ENCODE measurements at places on chromosomes 2 and 18.

DNA sequence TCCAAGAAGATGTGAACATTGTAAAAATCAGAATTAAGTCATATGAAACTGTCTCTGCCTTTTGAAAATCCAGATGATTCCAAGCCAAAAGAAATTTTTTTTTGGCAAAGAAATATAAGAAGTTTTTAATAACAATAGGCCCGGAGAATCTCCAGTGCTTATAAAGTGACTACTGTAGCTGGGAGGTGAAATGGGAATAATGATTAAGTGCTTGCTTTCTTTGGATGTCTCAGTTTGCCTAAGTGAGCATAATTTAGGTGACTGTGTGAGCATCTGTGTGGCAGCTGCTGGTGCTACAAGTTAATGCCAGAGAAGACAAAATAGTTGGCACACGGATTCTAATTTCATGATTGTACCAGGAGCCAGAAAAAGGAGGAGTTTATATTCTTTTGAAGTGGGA is 185.0 kb downstream of the LTBP1 start:
- DNase-seq = no peak

DNA sequence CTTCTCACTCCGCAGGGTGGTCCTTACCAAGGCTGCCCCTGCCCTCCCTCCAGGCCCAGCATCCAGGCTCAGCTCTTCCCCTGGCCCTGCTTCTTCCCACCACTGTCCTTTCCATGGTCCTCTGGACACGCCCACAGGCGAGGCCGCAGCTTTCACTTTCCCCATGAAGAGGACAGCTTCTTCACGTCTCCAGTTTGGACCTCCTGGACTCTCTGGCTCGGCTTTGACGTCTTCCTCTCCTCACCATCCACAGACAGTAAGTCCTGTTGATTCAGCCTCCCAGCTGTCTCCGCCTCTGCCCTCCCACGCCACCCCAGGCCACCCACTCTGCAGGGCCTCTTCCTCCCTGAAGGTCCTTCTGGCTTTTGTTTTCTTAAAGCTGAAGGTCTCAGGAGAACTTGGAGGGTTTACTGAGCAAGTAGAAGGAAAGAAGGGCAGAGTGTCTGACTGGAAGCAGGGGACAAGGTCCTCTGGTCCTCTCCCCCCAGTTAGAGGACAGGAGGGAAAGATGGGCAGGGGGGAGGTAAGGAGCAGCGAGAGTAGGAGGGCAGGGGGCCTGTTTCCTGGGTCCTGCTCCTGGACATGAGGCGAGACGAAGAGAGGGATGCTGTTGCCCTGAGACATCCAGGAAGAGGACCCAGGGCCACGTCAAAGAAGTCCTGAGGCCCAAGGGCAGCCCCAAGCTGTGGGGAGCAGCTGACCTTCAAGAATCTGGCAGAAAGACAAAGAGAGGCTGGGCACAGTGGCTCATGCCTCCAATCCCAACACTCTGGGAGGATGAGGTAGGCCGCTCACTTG is 24.7 kb upstream of the NMUR1 start:
- DNase-seq = peak; percentile 16

- DNase-seq = no peak
Observed at GRCh38 chr18:23284629-23285028, 149.3 kb downstream of the CABLES1 start.

- peak; percentile 15 for DNase-seq
Observed at GRCh38 chr2:239602290-239603282, 201.8 kb upstream of the HDAC4 start.

- no peak for DNase-seq
Observed at GRCh38 chr2:32491346-32491745, 134.5 kb downstream of the BIRC6 start.

DNA sequence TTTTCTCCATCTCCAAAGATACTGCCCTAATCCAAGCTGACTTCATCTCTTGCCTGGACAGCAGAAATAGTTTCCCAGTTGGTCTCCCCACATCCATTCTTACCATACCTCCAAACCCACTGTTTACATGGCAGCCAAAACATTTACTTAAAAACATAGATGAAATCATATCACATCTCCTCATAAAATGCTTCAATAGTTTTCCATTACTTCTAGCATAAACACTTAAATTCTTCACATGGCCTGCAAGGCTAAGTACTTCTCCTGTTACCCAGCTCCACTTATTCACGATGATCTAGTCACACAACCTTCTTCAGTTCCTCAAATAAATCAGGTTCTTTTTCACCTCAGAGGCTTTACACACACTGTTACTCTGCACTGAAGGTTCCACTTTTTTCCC is 185.8 kb upstream of the ACVR2A start:
- no peak for DNase-seq
